ENCODE measurements at places on chromosomes 7 and 10.
A peak's percentile ranks its signal among the peaks of the same experiment; 100 is the strongest.

GRCh38 chr10:132611986-132612385, 74.4 kb downstream of the INPP5A start:
- no peak for DNase-seq

DNA sequence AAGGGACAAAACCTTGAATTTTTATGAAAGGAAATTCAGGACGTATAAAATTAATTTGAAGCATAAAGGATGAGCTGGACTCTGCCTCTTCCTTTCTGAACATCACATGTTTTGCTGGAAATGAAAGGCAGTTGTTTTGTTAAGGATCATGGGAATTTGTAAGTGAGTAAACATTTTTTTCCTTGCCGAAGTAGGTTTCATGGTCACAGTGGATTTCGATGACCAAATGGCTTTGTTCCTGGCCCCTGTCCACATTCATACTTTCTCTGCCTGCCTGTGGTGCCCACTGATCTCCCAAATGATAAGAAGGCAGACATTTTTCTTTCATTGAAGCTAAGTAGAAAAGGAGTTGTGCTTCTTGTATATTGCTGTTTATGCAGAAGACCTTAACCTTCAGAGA, 104.2 kb downstream of the ARID5B start:
- no peak for DNase-seq

GRCh38 chr7:36236073-36236472, 83.0 kb downstream of the EEPD1 start:
- DNase-seq, result no peak

GRCh38 chr7:44854644-44855364, 6.9 kb upstream of the H2AZ2 start:
- no peak for DNase-seq

DNA sequence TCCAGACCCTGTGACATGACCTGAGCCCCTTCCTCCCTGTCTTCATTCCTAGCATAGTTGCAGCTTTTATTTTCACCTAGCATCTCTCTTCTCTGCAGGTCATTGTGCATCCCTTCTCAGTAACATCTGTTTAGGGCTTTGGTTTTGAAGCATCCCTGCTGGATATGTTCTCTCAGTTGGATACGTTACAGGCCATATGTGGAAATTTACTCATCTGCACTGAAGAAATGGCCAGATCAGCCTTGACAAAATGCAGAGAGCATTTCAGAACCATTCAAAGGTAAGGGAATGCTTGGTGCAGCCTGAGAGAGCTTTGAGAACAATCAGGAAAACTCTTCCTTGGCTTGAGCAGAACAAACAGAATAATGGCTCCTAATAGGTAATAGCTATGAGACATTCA, 647.0 kb downstream of the KCNMA1 start:
- DNase-seq, result no peak

DNA sequence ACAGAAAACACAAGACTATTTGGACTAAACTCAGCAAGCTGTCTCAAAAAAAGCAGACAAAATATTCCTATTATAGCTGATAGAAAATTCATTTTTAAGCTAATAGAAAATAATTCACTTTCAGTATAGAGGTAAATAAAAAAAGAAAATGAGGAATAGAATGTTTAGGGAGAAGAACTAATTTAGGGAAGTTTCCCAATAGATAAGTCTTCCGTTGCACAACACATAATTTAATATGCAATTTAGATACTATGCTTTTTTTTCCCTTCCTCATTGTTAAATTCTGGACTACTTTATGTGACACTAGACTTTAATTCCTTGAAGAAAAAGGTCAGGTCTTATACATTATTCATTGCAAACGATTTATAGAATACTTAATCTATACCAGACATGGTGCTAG, 10.3 kb downstream of the PNPLA8 start:
- no peak for DNase-seq

GRCh38 chr7:116182023-116182422, 28.3 kb upstream of the TES start:
- DNase-seq, result no peak

GRCh38 chr7:6482743-6483119, 35.0 kb upstream of the DAGLB start:
- DNase-seq, result no peak

DNA sequence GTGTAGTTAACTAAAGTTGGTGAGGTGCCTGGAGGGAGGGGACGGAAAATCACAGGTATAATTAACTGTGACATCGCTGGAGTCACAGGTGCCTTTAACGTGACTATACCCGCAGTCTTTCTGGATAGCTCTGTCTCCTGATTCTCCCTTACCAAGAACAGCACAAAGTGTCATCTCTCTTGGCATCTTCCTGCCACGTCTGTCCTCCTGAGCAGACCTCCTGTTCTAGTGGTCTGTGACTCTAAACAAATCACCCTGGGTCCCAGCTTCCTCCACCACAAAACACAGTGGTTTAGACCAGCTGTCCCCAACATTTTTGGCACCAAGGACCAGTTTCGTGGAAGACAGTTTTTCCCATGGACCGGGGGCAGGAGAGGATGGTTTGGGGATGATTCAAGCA, 90.5 kb downstream of the CALN1 start:
- no peak for DNase-seq

GRCh38 chr7:91319351-91319750, 55.1 kb downstream of the FZD1 start:
- DNase-seq, result no peak

DNA sequence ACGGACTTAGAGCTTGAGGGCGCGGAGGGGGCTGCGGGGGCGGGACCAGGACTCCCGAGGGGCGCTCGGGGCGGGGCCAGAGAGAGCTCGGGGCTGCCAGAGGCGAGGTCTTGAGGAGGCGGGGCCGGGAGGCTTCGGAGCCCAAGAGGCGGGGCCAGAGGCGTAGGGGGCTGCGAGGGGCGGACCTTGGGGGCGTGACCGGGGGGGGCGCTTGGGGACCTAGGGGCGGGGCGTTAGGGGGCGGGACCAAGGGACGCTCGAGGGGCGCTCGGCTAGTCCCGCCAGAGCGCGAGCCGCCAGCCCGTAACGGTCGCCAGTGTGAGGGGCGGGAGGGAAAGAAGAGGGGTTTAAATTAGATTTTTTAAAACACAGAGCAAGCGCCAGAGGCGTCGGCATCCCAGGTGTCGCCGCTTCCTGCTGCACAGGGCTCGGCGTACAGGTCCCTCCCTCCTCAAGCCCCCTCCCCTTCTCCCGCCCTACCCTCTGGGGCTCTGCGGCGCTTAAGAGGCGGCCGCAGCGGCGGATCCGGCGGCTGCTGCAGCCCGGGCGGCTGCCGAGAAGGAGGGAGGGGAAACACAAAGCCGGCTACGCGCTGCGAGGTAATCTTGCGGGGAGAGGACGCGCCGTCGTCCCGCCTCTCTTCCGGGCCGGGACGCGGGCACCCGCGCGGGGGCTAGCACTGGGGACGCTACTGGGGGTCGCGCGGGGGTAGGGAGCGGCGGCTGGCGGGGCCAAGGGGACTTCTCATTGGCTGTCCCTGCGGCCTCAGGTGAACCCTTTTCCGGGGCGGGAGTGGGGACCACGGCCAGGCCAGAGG, at the start of gene ADD3:
ADD3 (plus strand) TSS at position 284 of the 817 bp plus-strand sequence. CDS start 92,670 bp downstream, outside the sequence.
- peak; percentile 85 for DNase-seq

DNA sequence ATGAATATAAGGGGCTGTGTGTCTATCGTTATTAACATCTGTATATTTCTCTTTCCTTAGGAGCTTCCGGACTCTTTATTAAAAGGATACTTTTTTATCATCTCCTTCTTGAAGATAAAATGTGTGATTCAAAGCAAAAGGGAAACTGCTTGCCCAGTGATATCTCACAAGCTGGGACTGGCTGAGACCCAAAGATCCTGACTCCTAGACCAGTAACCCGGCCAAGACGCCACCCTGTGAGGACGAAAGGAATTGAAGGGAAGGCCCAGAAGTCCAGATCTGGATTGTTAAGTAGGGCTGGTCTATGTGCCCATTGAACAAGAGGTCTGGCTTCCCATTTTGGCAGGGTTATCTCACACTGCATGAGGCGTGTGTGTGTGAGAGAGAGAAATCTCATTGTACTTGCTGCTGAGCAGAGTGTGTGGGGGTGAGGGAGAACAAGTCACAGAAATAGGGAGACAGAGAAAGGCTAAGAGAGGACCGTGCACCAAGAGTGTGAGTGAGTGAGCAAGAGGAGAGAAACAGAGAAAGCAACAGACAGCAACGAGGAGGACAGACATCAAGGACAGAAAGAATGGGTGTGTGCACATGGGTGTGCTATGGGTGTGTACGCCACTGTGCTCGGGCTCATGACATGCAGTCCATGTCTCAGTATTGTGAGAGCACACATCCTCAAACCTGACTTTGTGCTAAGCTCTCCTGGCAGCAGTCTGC, 75.4 kb downstream of the PLXNA4 start:
- DNase-seq, result peak; percentile 32

DNA sequence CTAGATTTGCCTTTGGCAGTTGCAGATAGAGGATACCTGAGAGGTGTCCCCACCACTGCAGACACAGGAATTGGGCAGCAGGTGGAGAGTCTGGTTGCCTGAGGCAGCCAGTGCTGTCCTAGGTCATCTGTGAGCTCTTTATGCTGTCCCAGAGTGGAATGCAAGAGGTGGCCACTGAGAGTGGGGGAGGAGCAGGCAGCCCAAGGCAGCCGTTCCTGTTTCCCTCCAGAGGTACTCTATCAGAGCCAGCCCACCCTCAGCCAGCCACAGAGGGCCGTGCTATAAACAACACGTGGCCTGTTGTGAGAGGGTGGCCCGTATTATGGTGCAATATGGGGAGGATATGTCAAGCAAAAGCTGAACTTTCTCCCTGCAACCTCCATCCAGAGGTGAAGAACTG, 8.5 kb downstream of the LRRC18 start:
- DNase-seq, result no peak

DNA sequence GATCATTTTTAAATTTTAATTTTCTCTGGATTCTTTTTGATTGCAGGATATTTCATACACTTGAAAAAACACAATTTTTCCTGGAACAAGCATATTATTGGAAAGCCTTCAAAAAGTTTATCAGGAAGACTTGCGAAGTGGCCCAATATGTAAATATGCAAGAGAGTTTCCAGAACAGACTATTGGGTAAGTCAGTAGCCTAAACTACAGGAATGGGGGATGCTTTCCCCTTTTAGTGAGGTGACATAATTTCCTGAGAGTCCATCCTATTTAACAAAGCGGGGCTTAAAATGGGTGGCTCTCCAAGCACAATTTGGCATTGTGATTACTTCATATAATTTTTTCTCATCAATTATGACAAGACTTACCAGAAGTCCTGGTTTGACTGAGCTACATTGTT, 77.9 kb downstream of the ABCA13 start:
- DNase-seq, result no peak
